ENCODE measurements at places on chromosomes 16 and 17. TPM values are rescaled to one million over a fixed set of nuclear protein-coding genes. Genes with fewer than 3 reads are reported as not detected.
A peak's percentile ranks its signal among the peaks of the same experiment; 100 is the strongest.

- no peak for DNase-seq
These were observed 25.1 kb upstream of the SUPT4H1 start for GRCh38 chr17:58377093-58377601.

DNA sequence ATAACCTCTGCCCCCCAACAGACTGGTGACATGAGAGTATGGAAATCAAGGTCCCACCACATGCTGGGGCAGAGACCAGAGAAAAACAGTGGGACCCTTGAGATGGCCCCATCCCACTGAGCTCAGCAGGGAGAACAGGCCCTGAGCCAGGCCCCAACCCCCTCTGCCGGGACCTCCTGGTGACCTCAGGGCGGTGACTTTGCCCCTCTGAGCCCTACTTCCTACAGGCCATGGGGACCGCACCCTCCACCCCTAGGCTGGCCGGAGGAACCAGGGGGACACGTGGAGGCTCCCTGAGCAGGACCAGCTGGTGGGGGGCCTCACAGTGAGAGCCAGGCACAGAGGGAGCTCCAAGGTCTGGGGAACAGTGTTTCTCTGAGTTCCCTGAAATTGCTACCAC lies 13.8 kb upstream of the SRRM2 start:
- DNase-seq = no peak

DNA sequence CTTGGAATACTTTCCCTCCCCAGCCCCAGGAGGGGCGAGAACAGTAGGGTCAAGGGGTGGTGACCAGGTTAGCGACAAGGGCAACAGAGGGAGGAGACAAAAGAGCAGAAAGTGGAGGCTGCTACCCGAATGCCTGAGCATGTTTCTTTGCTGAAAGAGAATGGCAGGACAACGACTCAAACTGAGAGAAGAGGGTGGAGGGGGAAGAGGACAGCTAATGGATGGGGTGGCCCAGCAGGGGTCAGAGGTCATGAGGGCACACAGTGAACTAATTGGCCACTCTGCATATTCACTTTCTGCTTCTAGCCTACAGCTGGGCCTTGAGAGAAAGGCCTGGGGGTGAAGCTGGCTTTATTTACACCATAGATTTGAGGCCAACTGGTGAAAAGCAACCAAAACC lies 19.1 kb upstream of the DDX52 start:
- no peak for DNase-seq

- no peak for DNase-seq
These were observed 36.8 kb downstream of the MEAK7 start for GRCh38 chr16:84467709-84468108.

DNA sequence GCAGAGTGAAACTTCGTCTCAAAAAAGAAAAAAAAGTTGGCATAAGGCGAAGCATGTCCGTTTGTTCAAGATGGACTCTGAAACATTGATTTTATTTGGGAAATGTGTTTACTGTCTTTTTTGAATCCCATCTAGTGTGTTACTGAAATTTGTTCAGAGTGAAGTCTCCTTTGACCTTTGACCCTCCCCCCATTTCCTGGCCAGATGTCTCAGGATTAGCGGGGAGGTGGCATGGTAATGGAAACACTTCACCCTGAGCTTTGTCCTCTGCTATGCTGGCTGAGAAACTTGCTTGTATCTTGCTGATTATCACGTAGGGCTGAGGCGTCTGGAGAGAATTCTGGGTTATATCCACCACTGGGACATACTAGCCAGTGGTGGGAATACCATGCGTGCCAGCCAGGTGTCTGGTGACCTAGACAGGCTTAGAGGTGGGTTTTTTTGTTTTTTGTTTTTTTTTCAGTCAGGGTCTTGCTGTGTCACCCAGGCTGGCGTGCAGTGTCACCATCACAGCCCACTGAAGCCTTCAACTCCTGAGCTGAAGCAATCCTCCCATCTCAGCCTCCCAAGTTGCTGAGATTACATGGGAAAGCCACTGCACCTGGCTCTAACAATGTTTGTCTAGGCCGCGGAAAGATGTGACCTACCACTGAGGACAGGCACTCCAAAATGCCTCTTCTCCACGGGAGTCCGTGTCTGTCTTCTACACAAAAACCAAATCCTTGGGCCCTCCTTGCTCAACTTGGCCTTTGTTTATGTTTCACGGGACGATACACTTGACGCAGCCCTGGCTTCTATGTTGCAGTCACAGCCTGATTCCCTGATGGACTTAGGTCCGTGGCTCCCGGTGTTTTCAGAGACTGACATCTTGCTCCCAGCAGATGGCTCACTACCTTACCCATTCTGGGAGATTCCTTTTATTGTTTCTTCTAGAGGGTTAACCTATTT lies 6.6 kb upstream of the GALK1 start:
- DNase-seq = no peak

DNA sequence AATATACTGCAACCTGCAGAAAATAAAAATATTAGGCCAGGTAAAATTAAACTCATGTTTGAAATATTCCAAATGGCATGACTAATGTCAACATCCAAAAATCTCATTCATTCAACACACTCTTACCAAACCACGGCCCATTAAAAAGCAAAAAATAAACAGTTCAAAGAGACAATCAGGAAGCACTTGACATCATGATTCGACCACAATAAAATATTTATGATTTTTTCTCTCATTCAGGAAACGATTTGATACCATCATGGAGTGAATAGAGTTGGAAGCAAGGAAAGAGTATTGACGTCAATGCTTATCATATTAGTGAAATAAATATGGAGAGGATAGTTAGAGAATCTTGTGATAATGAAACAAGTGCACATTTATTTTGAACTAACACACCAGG lies 354.1 kb downstream of the KCNJ2 start:
- peak; percentile 12 for DNase-seq

- DNase-seq = peak; percentile 47
These were observed 23.3 kb downstream of the CPNE2 start for GRCh38 chr16:57115514-57116182.

GRCh38 chr16:88926374-88926990 lies 50.5 kb downstream of the CBFA2T3 start:
- DNase-seq = peak; percentile 51

DNA sequence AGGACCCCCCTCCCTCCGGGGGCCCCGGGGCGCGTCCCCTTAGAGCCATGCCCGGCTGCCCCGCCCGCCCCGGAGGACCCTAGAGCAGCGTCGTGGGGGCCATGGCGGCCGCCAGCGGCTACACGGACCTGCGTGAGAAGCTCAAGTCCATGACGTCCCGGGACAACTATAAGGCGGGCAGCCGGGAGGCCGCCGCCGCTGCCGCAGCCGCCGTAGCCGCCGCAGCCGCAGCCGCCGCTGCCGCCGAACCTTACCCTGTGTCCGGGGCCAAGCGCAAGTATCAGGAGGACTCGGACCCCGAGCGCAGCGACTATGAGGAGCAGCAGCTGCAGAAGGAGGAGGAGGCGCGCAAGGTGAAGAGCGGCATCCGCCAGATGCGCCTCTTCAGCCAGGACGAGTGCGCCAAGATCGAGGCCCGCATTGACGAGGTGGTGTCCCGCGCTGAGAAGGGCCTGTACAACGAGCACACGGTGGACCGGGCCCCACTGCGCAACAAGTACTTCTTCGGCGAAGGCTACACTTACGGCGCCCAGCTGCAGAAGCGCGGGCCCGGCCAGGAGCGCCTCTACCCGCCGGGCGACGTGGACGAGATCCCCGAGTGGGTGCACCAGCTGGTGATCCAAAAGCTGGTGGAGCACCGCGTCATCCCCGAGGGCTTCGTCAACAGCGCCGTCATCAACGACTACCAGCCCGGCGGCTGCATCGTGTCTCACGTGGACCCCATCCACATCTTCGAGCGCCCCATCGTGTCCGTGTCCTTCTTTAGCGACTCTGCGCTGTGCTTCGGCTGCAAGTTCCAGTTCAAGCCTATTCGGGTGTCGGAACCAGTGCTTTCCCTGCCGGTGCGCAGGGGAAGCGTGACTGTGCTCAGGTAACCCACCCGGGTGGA lies 759 bp downstream of the ALKBH5 start:
- peak; percentile 32 for DNase-seq

The NSMCE1 gene
- 49.4 TPM for total RNA-seq

The SRR gene
- total RNA-seq = 27.2 TPM

DNA sequence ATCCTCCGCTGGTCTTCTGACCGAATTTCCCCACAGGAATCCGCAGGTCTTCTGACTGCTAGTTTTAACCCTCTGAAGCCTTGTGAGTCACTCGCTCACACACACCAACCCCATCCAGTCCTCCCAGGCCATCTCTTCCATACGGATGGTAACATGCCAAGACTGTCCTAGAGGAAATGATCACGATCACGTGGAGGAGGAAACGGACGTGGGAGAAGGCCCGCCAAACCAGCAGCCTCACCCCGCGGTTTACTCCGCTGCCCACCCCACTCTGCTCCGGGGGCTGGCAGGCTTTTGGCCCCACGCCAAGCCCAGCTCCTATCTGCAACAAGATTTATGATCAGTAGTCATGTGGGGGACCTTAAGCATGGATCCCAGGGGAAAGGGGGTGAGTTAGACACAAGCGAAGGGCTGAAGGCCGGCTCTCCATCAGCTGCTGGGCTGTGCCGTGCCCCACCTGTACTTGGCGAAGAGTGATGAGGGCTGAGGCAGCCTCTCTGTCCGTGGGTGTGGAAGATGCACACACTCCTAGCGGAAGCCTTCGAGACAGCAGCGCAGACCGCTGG lies 1.5 kb upstream of the FAAP100 start:
- DNase-seq = peak; percentile 97

GRCh38 chr16:77657016-77657415 lies 65.3 kb upstream of the NUDT7 start:
- peak; percentile 75 for DNase-seq

DNA sequence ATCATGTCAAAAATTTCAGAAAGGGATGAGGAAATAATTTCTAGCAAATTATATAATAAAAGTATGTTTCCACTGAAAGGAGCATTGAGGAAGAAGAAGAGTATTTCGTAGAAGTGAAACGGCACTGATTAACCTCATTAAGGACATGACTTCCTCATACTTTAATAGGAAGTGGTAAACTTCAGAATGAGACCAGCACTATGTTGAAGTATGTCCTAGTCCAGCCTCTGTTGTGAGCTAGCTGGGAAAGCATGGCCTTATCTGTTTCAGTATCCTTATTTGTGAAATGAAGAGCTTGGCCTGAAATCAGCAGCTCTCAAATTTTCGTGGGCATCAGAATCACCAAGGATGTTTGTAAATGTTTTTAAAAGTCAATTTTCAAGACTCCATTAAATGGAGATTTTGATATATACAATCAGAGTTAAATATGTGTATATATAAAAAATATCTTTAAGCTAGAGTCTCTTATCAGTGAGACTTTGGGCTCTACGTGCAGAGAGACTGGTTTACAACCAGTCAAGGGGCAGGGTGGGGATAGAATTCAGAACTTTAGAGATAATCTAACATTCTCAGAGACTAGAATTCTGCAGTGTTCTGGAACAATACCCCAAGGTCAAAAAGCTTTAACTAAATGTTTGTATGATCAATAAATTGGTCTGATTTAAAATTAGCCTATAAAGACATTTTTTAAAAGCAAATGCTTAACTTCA lies 365.4 kb downstream of the CDH13 start:
- no peak for DNase-seq

- no peak for DNase-seq
These were observed 1.8 kb downstream of the UBE2I start for GRCh38 chr16:1311212-1311737.

The KRTAP4-1 gene
- total RNA-seq = not detected

The ITGAD gene
- not detected for total RNA-seq

DNA sequence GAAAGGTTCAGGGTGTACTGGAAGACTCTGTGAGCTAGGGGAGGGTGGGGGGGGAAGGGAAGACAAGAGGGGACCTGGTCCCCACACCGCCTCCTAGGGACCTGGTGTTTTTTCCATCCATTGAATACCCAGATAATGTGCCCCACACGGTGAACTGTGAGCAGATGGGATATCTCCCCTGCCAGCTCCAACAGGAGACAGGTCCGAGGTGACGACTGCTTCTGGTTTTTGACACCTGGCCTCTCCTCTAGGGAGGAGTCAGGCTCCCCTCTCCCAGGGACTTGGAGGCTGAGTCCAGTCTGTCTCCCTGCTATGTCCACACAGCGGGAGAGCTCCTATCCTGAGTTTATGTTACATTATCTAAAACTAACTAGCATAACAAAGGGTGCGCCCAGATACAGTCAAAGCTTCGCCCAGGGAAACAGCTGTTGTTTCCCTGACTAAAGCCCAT lies 1.8 kb downstream of the MARVELD3 start:
- no peak for DNase-seq

- DNase-seq = peak; percentile 11
These were observed 76.3 kb downstream of the USP31 start for GRCh38 chr16:23072769-23073549.

DNA sequence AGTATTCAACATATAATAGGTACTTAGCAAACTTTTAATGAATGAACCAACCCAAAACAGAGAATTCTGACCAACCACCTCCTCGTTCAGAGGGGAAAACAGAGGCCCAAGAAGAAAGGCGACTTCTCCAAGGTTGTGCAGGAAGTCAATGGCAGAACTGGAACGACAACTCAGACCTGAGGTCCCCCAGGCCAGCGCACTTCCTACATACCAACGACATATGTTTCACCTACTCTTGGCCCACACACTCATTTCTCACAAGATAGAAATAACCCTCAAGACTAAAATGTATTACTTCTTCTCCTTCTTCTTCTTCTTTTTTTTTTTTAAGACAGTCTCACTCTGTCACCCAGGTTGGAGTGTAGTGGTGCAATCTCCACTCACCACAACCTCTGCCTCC lies 14.4 kb downstream of the CHCT1 start:
- no peak for DNase-seq

GRCh38 chr16:71848622-71849021 lies 2.8 kb downstream of the ATXN1L start:
- DNase-seq = no peak

The CLDN6 gene
- total RNA-seq = 0.27 TPM

DNA sequence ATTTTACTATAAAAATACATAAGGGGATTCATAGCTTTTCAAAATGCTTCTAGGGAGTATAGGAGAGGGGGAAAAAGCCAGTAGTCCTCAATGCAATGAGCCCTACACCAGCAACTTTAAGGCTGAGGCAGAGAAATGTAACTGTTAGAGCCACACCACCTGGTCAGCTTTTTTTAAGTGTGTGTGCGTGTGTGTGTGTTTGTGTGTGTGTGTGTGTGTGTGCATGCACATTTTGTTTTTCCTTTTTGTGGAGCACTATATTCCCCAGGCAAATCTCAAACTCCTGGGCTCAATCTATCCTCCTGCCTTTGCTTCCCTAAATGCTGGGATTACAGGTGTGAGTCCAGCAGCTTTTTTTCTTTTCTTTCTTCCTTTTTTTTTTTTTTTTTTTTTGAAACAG lies 2.3 kb upstream of the MEIOC start:
- no peak for DNase-seq

The UTS2R gene
- total RNA-seq = not detected

DNA sequence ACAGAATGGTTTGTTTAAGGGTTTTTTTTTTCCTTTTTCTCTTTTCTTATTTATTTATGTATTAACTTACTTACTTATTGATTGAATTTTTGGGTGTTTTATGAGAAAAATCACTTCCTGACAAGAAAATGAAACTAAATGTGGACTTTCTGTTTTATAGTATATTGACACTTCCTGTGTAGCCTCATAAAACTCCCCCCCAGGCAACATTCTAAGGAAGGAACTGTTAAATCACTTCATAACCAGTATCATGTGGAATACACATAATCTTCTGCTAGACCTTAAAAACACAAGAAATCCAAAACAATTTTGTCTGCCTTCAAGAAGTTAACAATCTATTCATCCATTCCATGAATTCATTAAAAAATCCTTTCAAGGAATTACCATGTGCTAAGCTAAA lies 164.1 kb upstream of the TOM1L1 start:
- peak; percentile 1 for DNase-seq

Measured in M059J (cell line).